ENCODE measurements at places on chromosomes 6 and 20.

GRCh38 chr20:23131766-23132165, 45.6 kb upstream of the CD93 start:
- no peak for DNase-seq

GRCh38 chr20:24657196-24657595, 187.8 kb downstream of the SYNDIG1 start:
- DNase-seq: no peak

DNA sequence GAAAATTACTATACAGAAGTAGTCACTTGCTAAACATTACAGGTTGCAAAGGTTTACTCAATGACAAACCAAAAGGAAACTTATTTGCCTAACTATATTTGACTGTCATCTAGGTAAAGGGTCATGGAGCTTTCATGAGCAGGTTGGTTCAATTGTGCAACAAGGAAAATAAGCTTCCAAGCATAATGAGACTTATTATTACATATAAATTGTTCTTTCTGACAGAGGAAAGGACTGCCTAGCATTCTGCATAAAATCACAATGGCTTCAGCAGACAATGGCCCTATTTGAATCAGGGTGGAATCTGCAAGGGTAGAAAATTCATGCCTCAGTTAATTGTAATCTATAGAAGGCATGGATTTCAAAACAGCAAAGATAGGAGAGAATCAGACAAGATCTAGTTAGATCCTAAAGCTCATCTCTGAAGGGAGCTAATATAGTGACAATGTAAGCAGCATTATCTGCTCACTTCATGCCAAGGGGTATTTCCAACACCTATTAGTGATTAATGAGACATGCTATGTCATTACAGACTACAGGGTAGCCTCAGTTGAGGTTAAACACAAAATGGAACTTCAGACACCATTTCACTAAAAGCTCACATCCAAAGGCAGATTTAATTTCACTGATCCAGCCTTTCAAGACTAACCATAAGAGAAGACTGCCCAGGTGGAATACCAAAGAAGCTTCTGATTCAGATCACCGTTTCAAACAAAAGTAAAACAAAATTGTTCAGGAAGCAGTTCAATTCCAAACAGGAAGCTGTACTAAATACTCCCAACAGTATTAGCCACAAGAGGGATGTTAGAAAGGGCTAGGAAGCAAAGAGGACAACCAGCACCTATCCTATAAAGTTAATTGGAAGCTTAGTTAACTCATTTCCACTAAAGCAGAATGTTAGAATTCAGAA, 8.5 kb downstream of the STAU1 start:
- DNase-seq: no peak

GRCh38 chr20:57353351-57353750, 2.3 kb downstream of the RAE1 start:
- no peak for DNase-seq

DNA sequence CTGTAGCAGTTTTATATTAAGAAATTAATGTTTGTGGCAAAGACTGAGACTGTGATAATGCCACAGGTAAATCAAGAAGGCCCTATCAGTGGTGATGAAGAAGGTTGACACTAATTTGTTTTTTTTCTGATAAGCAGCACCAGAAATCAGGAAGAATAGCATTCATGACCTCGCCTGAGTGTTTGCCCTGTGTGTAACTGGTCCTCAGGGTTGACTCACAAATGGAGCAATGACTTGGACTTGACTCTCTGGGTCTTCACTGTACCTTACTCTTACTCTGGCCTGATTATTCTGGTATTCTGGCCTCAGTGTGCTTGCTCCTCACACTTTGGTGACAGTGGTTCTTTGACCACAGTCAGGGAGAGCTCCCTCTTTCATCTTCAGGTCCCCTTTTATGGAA, 243.9 kb downstream of the HAO1 start:
- no peak for DNase-seq

GRCh38 chr6:122702841-122703240, 76.7 kb upstream of the FABP7 start:
- DNase-seq: no peak

DNA sequence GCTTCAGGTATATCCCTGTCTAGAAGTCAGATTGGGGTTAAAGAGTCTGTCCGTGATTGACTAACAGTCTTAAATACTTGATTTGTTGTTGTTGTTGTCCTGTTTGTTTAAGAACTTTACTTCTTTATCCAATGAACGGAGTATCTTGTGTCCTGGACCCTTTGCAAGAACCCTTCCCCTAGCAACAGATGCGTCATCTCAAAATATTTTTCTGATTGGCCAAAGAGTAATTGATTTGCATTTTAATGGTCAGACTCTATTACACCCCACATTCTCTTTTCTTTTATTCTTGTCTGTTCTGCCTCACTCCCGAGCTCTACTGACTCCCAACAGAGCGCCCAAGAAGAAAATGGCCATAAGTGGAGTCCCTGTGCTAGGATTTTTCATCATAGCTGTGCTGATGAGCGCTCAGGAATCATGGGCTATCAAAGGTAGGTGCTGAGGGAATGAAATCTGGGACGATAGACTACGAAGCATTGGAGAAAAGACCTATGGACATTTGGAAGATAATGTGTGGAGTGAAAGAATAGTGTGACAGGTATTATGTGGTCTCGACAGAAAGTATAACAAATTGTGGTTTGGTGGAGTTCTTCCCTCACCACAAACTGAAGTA, at the start of gene HLA-DRA:
HLA-DRA (plus strand) TSS at position 286 of the 613 bp plus-strand sequence; CDS start at position 350, 64 bp downstream.
- peak; percentile 39 for DNase-seq

DNA sequence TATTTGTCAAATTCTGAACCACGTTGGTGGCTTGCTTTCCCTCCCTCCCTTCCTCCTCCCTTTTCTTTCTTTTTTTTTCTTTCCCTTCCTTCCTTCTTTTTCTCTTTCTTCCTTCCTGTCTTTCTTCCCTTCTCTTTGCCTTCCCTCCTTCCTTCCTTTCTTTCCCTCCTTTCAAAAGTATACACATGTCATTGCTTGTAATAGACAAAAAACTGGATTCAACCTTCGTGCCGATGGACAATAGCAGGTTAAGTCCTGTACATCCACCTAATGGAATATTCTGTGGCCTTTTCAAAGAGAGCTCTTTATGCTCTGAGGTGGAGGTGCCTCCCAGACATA, 72.2 kb downstream of the BANF2 start:
- no peak for DNase-seq

DNA sequence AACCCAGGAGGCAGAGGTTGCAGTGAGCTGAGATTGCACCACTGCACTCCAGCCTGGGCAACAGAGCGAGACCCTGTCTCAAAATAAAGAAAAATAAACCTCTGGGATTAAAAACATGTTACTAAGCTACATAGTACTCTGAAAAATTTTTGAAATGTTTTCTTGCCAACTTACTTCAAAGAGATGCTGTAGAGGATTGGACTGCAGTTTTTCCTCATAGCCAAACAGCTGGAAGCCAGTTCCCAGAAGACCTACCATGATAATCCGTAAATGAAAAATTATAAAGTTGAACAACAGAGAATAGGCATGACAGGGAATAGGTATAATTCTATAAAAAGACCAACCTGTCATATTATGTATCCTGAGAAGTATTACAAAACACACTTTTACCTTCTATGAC, 48.0 kb downstream of the RARS2 start:
- no peak for DNase-seq

Measured in kidney capillary endothelial cell (primary cell).